ENCODE measurements at places on chromosomes 1 and 21. TPM values are rescaled to one million over a fixed set of nuclear protein-coding genes. Genes with fewer than 3 reads are reported as not detected.

The C1orf159 gene
- 12.2 TPM for total RNA-seq

The TNNI3K gene
- total RNA-seq: 0.99 TPM

The SYT11 gene
- total RNA-seq: 20.0 TPM

The NFIA gene
- 43.3 TPM for total RNA-seq

The RERE gene
- 181 TPM for total RNA-seq

The PDZK1IP1 gene
- total RNA-seq: 28.4 TPM

The GCSAML gene
- 0.41 TPM for total RNA-seq

The GBP6 gene
- 0.12 TPM for total RNA-seq

The CFHR3 gene
- 0.23 TPM for total RNA-seq

The MAP3K21 gene
- 21.0 TPM for total RNA-seq

The PCNX2 gene
- 30.4 TPM for total RNA-seq

The C1orf141 gene
- total RNA-seq: not detected

The TLCD4 gene
- 10.0 TPM for total RNA-seq

The SYPL2 gene
- 25.6 TPM for total RNA-seq

The CELA2B gene
- not detected for total RNA-seq

The ZSWIM5 gene
- 4.8 TPM for total RNA-seq

The LYST gene
- 28.4 TPM for total RNA-seq

The CYP4B1 gene
- 4.8 TPM for total RNA-seq

The C1orf94 gene
- not detected for total RNA-seq

The ABCA4 gene
- total RNA-seq: 10.8 TPM

The TMEM269 gene
- 0.47 TPM for total RNA-seq

The CHRM3 gene
- total RNA-seq: 20.2 TPM

The KIF17 gene
- 5.2 TPM for total RNA-seq

The USP33 gene
- total RNA-seq: 118 TPM

The MSTO1 gene
- total RNA-seq: 37.9 TPM

The FMO5 gene
- total RNA-seq: 5.1 TPM

The OR6K2 gene
- total RNA-seq: not detected

The MMEL1 gene
- 6.8 TPM for total RNA-seq

The SPRR2E gene
- total RNA-seq: not detected

The MAPKAPK2 gene
- total RNA-seq: 40.3 TPM

The FCRL1 gene
- total RNA-seq: 2.2 TPM

The TMEM82 gene
- total RNA-seq: 2.5 TPM

The OR2L13 gene
- total RNA-seq: not detected

The HSD11B1 gene
- total RNA-seq: 0.12 TPM

The SLC19A2 gene
- total RNA-seq: 26.4 TPM

The GBP1 gene
- 43.0 TPM for total RNA-seq

The IGSF21 gene
- total RNA-seq: 0.88 TPM

The ADAM30 gene
- not detected for total RNA-seq

The FBXO44 gene
- 19.7 TPM for total RNA-seq

The RGS4 gene
- total RNA-seq: 4.5 TPM

The VWA1 gene
- total RNA-seq: 54.3 TPM

The SH2D1B gene
- total RNA-seq: 0.35 TPM

The ZCCHC17 gene
- total RNA-seq: 17.2 TPM

The PRKAA2 gene
- total RNA-seq: 30.1 TPM
